Epithelial cell of umbilical artery (primary cell): ENCODE measurements at places on chromosomes 16 and 17. TPM values are rescaled to one million over a fixed set of nuclear protein-coding genes. Genes with fewer than 3 reads are reported as not detected.

Gene SHBG
- not detected in 2 replicates for total RNA-seq

Gene HOXB13
- total RNA-seq = not detected in 2 replicates

Gene CACNG4
- total RNA-seq = not detected in 2 replicates

Gene AOC3
- under 0.01 and 0.15 TPM in 2 replicates for total RNA-seq

Gene ABCA10
- 0.32 and 1.1 TPM in 2 replicates for total RNA-seq

Gene ZNF23
- total RNA-seq = 3.5 and 5.2 TPM in 2 replicates

Gene KRTAP3-1
- total RNA-seq = not detected in 2 replicates

Gene CSH2
- not detected in 2 replicates for total RNA-seq

Gene MMP25
- under 0.01 TPM in 1 of 2 replicates, not detected in the other for total RNA-seq

Gene CACNG3
- not detected in 2 replicates for total RNA-seq
